ENCODE measurements at places on chromosomes 4 and X. TPM values are rescaled to one million over a fixed set of nuclear protein-coding genes. Genes with fewer than 3 reads are reported as not detected.

The UCP1 gene
- not detected for total RNA-seq

The RAB39B gene
- 4.3 TPM for total RNA-seq

DNA sequence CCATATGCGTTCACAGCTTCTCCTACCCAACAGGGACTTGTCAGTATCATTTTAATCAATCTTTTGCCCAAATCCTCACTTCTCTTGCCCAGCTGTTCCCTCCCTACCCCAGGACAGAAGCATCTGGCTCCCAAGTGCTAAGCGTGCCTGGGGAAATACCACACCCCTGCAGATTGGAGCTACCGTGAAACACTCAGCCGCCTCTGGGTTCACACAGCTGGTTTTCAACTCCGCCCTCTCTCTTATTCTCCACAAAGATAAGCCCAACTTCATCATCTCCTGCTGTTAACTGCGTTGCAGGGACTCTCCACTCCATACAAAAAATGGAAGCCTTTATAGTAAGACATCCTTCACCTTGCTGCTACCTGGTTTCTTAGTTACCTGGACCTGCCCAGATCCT lies 147.3 kb upstream of the FTHL17 start:
- no peaks in the 10 kb centered on the region for H3K27me3 ChIP-seq
- H3K27ac ChIP-seq, result no peak overlapping the region
- no peak overlapping the region for H3K4me3 ChIP-seq
- H3K4me1 ChIP-seq, result no peaks in the 10 kb centered on the region

- H3K27ac ChIP-seq, result no peak overlapping the region
- no peak for DNase-seq
- H3K4me1 ChIP-seq, result no peaks in the 10 kb centered on the region
- H3K27me3 ChIP-seq, result no peaks in the 10 kb centered on the region
- H3K36me3 ChIP-seq, result no peaks in the 10 kb centered on the region
- H3K4me3 ChIP-seq, result no peak overlapping the region
Measured at GRCh38 chrX:71227370-71228062, 4.5 kb downstream of the GJB1 start.

- no peak overlapping the region for H3K27ac ChIP-seq
- no peaks in the 10 kb centered on the region for H3K27me3 ChIP-seq
- no peak for DNase-seq
- no peaks in the 10 kb centered on the region for H3K4me1 ChIP-seq
- H3K36me3 ChIP-seq, result no peaks in the 10 kb centered on the region
Measured at GRCh38 chr4:150739591-150739990, 157.6 kb downstream of the MAB21L2 start.

Measured in thyroid gland (tissue), 4 donors.